ENCODE measurements at places on chromosomes 2 and 18.
A peak's percentile ranks its signal among the peaks of the same experiment; 100 is the strongest.

- DNase-seq: no peak
Observed at GRCh38 chr2:70087702-70088597, 673 bp downstream of the PCBP1 start.

- DNase-seq: no peak
Observed at GRCh38 chr2:65073879-65074565, 17.8 kb downstream of the CEP68 start.

DNA sequence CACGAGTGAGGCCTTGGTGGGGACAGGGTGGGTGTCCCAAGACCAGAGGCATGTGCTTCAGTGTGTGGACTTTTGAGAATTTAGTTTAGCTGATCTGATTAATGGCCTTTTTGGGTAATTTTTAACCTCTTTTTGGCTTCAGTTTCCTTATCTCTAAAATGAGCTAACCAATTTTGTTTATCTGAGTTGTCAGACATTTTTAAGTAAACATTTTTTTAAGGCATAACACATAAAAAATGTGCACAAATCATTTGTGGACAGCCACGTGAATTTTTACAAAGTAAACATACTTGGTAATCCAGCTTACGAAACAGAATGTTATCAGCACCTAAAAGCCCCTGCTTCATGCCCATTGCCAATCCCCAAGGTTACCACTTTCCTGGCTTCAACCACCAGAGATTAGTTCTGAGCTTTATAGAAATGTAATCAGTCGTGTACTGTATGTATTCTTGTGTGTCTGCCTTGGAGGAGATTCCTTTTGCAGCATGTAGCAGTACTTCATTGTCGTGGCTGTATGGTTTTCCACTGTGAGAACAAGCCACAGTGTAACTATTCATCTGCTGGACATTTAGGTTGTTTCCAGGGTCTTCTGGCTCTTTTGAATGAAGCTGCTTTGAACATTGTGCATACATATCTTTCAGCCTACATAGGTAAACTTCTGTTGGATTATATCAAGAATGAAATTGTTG, 8.4 kb upstream of the INO80C start:
- no peak for DNase-seq

DNA sequence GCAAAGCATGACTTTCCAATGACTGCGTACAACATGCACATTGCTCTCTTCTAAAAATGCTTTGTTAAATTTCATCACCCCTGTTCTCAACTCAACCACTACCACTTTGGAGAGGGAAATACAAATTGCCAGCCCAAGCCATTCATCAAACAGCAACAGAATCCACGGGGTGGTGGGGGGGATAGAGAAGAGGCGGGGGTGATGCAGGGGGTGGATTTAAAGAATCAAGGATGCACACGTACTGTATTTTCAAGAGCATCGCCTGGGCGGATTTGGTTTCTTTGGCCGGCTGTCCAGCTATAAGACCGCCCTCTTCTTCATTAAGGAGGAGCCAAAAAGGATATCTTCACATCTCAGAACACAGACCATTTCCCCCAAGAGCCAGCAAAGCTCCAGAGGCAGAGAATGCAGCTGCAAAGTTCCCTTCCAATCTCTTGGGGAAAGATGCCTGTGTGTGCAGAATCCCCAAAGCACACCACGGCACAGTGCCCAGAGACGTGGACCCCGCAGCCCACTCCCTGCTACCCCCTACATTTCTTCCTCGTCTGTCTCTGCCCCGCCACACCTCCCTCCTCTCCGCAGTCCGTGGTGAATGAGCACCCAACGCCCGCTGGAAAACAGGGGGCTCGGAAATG, 977 bp downstream of the SLC8A1 start:
- peak; percentile 42 for DNase-seq

GRCh38 chr2:237664151-237664550, 36.8 kb downstream of the LRRFIP1 start:
- DNase-seq: no peak

- DNase-seq: no peak
Observed at GRCh38 chr18:8529609-8530008, 79.6 kb upstream of the RAB12 start.

GRCh38 chr2:225041851-225042799, at the start of gene DOCK10:
Gene DOCK10 (minus strand): TSS chr2:225042468. CDS start chr2:225042374, 94 bp downstream.
- DNase-seq: no peak

GRCh38 chr18:56374007-56374655, 264.3 kb downstream of the TXNL1 start:
- no peak for DNase-seq

DNA sequence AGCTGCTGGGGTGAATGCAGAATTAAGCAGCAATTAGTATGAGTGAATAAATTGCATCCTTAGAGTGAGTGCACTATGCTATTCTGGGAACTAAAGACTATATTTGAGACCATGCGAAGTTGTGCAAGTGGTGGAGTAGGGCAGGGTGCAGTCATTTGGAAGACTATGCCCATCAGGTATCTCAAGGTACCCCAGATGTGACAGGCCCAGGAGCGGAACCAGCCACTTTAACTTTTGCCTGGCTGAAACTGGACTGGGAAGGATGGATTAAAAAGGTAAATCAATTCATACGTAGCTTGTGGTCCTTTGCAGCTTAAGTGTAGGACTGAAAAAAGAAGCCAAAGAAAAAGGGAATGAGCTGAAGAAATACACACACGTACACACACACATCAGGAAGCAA, 1.7 kb downstream of the KYNU start:
- no peak for DNase-seq

DNA sequence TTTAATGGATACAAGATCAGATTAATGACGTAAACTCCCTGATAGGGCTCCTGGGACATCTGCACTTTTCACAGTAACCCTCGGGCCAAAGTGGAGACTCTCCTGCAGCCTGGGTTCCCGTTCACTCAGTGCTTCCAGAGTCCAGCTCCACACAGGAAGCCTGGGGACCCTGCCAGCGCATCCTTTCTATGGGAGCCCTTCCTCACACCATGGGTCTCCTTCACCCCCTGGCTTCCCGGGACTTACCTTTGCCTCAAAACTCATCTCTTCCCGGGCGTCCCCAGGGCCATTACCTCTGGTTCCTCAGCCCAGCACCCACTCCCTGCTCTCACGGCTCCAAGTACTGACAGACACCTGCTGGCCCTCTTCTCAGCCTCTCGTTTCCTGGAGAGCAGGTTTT, 40.7 kb upstream of the KLF11 start:
- DNase-seq: no peak

DNA sequence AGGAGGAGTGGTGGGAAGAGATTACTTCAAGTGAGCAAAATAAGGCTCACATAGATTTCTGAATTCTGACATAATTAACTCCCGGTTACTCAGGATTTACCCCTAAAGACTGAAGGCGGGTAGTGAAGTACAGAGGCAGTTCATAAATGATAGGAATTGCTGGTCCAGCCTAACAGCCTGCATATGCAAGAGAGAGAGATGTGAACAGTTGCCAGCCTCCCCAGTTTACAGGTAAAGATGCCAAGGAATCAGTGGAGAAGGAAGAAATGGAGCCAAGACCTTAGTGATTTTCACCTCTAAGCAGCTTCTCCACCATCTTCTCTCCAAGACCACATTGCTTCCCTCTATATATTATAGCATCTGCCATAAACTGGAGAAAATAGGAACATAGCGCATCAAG, 91.8 kb upstream of the THUMPD2 start:
- DNase-seq: no peak

- DNase-seq: no peak
Observed at GRCh38 chr2:231960810-231961348, 634 bp upstream of the DIS3L2 start.

DNA sequence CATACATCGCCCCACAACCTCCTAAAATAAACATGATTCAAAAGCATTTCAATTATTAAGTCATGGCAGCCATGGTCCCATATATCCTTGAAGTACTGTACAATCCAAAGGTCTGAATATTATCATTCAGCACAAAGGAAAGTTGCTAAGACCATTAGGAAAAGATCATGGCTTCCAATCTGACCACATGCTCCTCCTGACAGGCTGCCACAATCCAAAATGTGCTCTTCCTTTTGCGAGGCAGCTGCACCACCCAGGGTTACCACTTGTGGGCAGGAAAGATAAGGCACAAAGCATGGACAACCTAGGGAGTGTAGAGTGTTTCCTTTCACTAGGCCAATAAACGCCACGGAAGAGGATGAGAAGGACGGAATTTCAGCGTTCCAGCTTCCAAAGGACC, 5.4 kb downstream of the BOLA3 start:
- no peak for DNase-seq

GRCh38 chr2:96594691-96595152, 43.4 kb downstream of the KANSL3 start:
- no peak for DNase-seq

GRCh38 chr18:2394684-2395083, 176.6 kb downstream of the METTL4 start:
- DNase-seq: no peak

DNA sequence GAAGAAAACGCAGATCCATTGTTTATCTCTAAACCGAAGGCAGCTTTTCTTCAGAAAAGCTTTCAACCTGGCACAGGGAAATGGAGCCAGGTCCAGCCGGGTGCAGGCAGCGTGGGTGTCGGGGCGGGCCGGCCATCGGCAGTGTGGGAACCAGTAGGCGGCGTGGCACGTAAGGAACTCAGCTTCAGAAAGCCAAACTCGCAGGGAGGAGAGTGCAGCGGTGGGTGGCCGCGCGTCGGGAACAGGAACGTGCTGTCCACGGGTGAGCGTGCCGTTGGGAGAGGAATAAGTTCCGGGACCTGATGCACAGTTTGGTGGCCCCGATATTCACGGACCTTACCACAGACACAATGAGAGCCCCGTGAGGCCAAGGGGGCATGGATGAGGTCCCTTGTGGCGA, 270.4 kb downstream of the TWIST2 start:
- no peak for DNase-seq

- DNase-seq: no peak
Observed at GRCh38 chr2:147440734-147441133, 404.1 kb upstream of the ACVR2A start.

GRCh38 chr2:241354668-241355658, 1.1 kb upstream of the FARP2 start:
- DNase-seq: no peak

DNA sequence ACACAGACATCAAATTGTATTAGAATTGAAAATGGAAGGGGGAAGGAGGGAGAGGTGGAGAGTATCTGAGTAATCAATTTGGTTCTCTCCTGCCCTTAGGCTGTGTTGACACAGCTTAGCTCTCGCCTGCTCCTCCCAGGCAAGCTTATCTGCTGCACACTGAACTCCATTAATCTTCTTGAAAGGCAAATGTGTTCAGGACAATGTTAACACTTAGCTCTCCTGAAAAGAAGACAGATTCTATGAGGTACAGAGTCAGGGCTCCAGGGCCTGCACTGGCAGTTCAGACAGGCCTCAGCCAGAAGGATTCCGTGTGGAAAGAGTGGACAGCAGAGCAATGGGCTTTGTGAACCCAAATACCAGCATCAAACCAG, 430.0 kb upstream of the TNP1 start:
- peak; percentile 86 for DNase-seq

DNA sequence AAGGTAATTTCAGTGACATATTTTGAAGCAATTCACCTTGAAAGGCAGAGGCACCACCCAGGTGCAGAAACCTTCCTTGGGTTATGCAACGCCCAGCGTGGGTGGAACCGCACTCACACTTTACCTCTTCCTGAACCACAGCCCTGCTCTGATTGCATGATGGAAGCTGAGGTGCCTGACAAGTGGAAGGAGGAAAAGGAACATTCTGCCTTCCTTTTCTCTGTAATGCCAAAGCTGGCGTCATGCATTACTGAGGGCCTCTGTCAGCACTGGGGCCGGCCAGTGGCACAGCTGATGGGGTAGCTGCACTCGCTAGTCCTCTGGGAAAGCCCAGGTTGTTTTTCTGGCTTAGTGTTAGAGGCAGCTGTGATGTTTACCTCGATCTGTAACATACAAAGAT, 266.5 kb downstream of the NEDD4L start:
- DNase-seq: no peak

GRCh38 chr2:189337656-189338055, 103.6 kb upstream of the WDR75 start:
- no peak for DNase-seq

DNA sequence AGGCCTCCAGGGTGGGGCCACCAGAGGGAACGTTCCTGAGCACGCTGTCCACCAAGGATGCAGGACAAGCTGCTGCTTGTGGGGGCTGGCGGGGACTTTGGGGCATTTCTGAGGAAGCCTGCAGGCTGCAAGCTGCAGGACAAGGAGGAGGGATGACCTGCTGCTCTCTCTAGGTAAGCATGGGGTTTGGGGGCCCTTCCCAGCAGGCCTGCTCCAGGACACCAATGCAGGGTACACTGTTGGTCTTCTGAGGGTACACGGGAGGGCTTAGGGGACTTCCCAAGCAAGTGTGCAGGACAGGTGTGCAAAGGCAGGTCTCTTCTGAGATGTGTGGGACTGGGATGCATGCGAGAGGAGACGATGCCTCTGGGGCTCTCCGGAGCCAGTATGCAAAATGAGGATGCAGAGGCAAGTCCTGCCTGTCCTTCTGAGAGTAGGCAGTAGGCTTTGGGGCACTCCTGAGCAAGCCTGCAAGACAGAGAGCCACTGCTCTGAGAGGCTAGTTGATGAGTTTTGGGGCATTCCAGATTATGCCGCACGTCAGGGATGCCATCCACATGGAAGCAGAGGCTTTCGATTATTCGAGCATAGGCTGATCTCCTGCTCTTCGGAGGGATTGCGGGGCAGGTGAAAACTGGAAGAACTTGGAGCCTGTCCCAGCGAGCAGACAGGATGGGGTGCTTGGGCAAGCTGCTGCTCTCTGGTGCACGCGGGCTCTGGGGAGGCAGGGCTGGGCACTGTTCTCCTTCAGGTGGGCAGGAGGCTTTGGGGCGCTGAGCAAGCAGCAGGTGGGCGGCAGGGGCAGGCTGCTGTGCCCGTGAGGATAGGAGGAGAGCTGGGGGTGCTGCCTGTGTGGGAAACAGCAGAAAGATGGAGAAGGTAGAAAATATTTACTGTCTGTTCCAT, 44.6 kb downstream of the CNGA3 start:
- DNase-seq: no peak

GRCh38 chr18:4198956-4199355, 256.2 kb downstream of the DLGAP1 start:
- DNase-seq: no peak

DNA sequence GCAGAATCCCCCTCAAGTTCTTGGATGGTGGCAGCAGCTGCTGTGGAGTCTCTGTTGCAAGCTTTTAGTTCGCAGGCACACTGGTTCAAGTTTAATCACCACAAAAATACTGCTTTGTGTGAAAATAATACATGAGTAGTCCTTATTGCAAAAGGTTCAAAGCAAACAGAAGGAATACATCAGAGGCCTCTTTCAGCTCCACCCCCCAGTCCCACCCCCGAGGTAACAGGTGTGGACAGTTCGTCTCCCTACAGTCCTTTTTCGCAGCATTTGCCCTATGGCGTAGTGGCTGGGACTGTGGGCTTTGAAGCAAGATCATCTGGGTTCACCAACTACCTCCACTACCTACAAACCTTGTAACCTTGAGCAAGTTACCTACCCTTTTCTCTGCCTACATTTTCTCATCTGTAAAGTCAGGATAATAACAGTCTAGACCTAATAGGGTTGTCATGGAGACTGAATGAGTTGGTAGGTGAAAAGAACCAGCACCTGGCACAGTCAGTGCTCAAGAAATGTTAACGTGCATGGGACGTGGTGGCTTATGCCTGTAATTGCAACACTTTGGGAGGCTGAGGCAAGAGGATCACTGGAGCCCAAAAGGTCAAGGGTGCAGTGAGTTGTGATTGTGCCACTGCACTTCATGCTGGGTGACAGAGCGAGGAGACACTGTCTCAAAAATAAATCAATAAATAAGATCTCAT, 61.7 kb downstream of the TCF7L1 start:
- DNase-seq: no peak

Measured in NCI-H1417 treated with DMSO at 0.1 percent for 48 hours (cell line).